Daoy (cell line): ENCODE measurements at places on chromosomes 12 and 14. TPM values are rescaled to one million over a fixed set of nuclear protein-coding genes. Genes with fewer than 3 reads are reported as not detected.

Gene MYRFL
- 0.09 TPM in 1 of 2 replicates, not detected in the other for total RNA-seq

Gene RPGRIP1
- total RNA-seq: not detected in 2 replicates

Gene CLEC7A
- total RNA-seq: not detected in 2 replicates

Gene EIF2B2
- 72.0 and 87.9 TPM in 2 replicates for total RNA-seq

Gene KRT2
- total RNA-seq: 0.03 and 0.40 TPM in 2 replicates

Gene PLEKHH1
- 2.1 and 3.3 TPM in 2 replicates for total RNA-seq

Gene YEATS4
- total RNA-seq: 77.3 and 173 TPM in 2 replicates

Gene RNU4-1
- under 0.01 TPM in 2 replicates for total RNA-seq

Gene BCL2L14
- not detected in 2 replicates for total RNA-seq

Gene KCNH3
- total RNA-seq: 0.40 TPM in 1 of 2 replicates, not detected in the other

Gene CACNA2D4
- 0.74 TPM in 1 of 2 replicates, not detected in the other for total RNA-seq

Gene TMEM263
- total RNA-seq: 56.6 and 58.5 TPM in 2 replicates

Gene PLEKHG7
- total RNA-seq: not detected in 2 replicates

Gene OTOGL
- 1.0 and 1.4 TPM in 2 replicates for total RNA-seq

Gene TRHDE
- 7.9 and 10.7 TPM in 2 replicates for total RNA-seq

Gene NAV3
- 20.7 and 34.2 TPM in 2 replicates for total RNA-seq

Gene JPH4
- total RNA-seq: 0.29 TPM in 1 of 2 replicates, not detected in the other

Gene PLA2G1B
- total RNA-seq: not detected in 2 replicates

Gene MMP17
- total RNA-seq: 3.1 and 11.4 TPM in 2 replicates

Gene BEGAIN
- 14.1 and 18.6 TPM in 2 replicates for total RNA-seq

Gene TAS2R43
- 1.6 TPM in 1 of 2 replicates, not detected in the other for total RNA-seq

Gene OR6S1
- not detected in 2 replicates for total RNA-seq

Gene RNASE3
- not detected in 2 replicates for total RNA-seq

Gene KRT83
- total RNA-seq: not detected in 2 replicates

Gene CLEC1B
- total RNA-seq: not detected in 2 replicates

Gene LTB4R2
- total RNA-seq: 6.9 and 16.7 TPM in 2 replicates

Gene FGD6
- 12.3 and 13.9 TPM in 2 replicates for total RNA-seq

Gene ATL1
- total RNA-seq: 5.7 and 5.9 TPM in 2 replicates

Gene HOXC9
- 7.3 and 12.6 TPM in 2 replicates for total RNA-seq

Gene PDE3A
- total RNA-seq: 0.17 and 0.57 TPM in 2 replicates

Gene MYO1H
- not detected in 2 replicates for total RNA-seq

Gene TMEM19
- total RNA-seq: 21.2 and 46.7 TPM in 2 replicates

Gene STYK1
- total RNA-seq: 0.17 and 1.0 TPM in 2 replicates

Gene LYZ
- total RNA-seq: not detected in 2 replicates

Gene GTF2A1
- 11.4 and 12.7 TPM in 2 replicates for total RNA-seq
